ENCODE measurements at places on chromosomes 7 and 10.

DNA sequence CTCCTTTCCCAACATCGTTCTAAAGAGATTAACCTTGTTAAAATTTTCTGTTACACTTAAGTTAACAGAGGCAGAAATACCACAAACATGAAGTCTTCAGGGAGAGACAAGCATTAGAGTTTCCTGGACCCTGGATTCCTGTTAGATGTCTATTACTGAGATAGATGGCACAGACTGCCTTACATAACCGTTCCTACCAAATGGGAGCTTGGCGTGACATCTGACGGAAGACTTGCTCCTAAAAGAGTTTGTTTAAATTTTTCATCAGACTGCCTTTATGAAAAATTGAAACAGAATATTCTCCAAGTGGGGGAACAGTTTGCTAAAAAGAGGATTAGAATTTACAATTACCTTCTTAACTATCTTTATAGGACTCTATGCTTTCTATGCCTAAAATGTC, 22.7 kb downstream of the ANK3 start:
- DNase-seq: no peak

- no peak for DNase-seq
Measured at GRCh38 chr10:6400821-6401465, 179.1 kb downstream of the PRKCQ start.

DNA sequence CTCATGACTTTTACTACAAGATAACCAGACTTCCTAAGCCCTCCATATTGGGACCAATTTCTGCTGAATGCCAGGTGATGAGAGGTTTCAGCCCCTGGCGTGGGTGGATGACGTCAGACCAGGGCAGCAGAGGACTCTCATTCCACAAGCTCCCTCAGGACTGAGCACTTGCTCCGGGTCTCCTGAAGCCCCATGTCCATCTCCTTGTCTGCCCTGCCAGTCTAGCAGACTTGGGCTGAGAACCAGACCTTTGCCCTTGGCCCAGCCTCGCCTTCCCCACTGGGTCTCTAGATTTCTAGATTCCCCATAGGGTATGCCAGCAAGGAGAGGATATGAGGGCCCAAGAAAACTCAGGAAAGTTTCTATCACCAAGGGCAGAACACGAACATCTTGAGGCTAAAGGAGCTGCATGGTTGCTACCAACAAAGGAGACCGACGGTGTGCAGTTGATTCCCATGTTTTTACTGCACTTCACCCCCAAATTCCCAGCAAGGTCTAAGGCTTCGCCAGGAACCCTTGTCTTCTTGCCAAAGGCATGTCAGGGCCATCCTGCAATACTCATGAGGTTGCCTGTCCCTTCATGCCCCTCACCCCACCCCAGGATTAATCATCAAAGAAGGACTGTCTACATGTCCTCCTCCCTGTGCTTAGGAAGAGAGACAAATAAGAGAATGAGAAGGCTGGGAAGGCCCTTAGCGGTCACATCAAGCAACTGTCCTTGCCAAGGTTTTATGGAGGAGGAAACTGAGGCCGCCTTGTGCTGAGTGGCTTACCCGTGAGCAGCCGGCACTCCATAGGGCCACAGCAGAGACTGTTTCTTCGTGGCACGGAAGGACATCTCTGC, 96.5 kb upstream of the MACROH2A2 start:
- DNase-seq: no peak

GRCh38 chr10:100327007-100327717, 2.9 kb downstream of the PKD2L1 start:
- DNase-seq: no peak

- DNase-seq: no peak
Measured at GRCh38 chr7:133854739-133855138, 272.4 kb upstream of the LRGUK start.

- DNase-seq: no peak
Measured at GRCh38 chr7:6640246-6640721, 3.2 kb downstream of the ZNF316 start.

DNA sequence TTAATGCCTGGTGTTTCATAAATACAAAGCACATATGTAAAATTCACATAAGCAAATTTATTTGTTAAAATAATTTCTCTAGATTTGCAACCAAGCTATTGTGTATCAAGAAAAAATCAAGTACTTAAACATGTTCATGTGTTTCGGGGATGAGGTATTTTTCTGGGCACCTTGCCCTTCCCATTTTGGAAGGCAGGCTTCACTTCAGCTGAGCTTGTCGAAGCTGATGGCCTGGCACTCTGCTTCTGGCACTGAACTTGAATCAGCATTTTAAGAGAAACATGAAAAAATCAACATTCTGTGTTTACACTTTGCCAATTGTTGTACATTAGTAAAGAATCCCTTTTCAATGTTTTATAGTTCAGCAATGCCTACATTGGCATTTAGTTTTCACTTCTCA, 179.1 kb upstream of the STEAP4 start:
- DNase-seq: no peak

DNA sequence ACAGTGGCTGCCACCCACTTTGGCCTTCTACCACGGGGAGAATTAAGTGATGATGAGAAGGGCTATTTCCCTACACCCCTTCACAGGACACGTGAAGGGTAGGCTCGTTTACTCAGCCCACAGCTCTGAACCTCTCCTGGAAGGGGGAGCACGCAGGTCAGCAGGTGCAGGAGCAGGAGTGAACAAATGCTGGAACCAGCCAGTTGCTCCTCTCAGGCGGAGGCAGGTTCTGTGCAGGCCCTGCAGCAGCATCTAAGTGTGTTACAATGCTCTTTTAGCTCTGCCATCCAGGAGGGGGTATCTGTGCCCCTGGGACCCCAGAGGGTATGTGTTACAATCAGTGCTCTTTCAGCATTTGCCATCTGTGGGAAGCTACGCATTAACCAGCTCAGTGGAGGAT, 61.2 kb downstream of the AHR start:
- no peak for DNase-seq

- no peak for DNase-seq
Measured at GRCh38 chr10:48284002-48284546, 9.6 kb upstream of the FRMPD2 start.

DNA sequence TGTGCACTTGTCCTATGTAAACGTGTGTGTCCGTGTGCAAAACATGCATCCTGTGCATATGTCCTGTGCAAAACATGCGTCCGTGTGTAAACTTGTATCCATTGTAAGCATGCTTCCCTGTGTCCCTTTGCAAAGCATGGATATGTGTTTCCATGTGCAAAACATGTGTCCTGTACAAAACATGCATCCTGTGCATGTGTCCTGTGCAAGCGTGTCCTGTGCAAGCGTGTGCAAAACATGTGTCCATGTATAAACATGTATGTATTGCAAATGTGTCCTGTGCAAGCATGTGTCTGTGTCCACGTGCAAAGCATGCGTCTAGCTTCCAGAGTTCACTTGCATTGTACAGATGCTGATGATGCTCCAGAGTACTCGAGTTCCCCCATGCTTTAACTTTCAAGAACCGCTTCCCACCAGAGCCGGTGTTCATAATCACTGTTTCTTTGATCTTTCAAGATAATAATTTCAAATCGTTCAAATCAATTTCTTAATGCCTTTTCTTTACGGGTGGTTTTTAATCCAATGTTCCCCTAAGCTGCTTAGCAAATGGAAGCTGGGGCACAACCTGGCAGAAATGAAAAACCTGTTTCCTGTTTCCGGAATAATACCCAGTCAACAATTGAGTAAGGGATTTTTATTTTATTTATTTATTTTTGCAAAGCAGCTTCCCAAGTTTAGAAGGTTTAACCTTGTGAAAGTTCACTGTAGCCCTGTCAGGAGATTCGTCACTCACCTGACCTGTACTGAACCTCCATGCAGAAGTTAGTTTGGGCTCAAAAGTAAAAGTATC, 641 bp upstream of the ASB13 start:
- DNase-seq: no peak

DNA sequence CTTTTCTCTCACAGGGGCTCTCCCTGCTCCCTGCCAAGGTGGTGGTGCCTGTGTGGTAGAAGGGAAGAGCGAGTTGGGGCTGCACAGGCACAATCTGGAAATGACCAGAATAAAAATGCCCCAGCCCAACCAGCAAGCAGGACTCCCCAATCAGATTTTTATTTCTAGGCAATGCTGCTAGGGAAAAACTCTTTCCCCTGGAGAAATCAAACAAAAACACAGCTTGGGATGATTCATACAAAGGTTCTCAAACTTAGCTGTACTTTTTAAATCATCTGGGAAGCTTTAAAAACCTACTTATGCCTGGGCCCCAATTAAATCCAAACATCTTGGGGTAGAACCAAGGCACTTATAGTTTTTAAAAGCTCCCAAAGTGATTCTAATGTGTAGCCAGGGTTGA, 243.2 kb downstream of the HTR7 start:
- no peak for DNase-seq

- DNase-seq: no peak
Measured at GRCh38 chr7:130473289-130473688, 18.6 kb upstream of the MEST start.

GRCh38 chr7:91880016-91880412, 488 bp downstream of the MTERF1 start:
- DNase-seq: no peak

- no peak for DNase-seq
Measured at GRCh38 chr10:129140921-129141885, 325.8 kb upstream of the MGMT start.

DNA sequence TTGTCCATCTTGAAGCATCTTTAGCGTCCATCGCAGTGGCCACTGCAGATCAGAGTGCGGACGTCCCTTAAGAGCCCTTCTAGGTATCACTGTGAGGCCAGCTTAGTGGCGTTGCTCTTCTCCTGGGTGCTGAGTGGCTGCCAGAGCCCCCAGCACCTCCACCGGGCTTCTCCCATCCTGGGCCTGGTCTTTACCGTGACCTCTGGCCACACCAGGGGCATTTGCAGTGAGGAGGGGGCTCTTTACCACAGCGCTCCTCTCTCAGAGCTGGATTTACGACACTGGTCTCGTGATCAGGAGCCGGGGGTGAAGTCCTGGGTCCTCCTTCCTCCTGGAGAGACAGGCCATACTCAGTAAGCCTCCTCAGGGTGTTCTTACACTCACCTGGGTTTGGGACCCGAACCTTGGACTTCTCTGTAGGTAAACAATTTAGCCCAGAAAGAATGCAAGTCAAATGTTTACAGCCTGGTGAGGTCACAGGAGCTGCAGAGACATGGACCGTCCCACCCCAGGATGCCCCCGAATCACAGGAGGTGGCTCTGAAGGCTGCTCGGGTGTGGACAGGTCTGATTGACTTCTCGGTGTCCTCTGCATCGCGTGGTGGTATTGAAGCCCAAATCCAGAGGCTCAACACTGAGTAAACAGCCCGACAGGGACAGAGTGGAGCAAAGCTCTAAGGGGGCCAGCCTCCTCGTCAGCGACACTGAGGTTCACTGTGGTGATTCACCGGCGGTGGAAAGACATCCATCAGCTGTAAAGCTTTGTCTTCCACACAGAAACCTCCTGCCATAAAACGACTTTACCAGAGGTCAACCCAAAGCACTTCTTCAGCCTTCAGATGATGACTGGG, 33.0 kb downstream of the JAKMIP3 start:
- no peak for DNase-seq

DNA sequence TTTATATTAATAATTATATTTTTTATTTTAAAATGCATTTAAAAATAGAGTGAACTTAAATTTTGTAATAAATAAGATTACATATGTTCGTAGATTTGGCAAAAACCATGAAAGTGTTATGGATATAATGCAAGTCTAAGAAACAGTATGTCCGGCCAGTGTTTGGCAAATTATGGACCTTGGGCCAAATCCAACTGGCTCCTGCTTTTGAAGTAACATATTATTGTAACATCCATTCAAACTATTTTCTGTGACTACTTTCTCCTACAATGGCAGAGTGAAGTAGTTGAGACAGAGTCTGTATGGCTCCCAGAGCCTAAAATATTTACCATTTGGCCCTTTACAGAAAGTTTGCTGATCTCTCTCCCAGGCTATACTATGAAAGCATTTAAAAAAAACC, 38.9 kb downstream of the TMEM229A start:
- no peak for DNase-seq

GRCh38 chr7:138670594-138670993, 30.6 kb downstream of the SVOPL start:
- no peak for DNase-seq

GRCh38 chr7:30659312-30659711, 22.9 kb downstream of the CRHR2 start:
- DNase-seq: no peak

DNA sequence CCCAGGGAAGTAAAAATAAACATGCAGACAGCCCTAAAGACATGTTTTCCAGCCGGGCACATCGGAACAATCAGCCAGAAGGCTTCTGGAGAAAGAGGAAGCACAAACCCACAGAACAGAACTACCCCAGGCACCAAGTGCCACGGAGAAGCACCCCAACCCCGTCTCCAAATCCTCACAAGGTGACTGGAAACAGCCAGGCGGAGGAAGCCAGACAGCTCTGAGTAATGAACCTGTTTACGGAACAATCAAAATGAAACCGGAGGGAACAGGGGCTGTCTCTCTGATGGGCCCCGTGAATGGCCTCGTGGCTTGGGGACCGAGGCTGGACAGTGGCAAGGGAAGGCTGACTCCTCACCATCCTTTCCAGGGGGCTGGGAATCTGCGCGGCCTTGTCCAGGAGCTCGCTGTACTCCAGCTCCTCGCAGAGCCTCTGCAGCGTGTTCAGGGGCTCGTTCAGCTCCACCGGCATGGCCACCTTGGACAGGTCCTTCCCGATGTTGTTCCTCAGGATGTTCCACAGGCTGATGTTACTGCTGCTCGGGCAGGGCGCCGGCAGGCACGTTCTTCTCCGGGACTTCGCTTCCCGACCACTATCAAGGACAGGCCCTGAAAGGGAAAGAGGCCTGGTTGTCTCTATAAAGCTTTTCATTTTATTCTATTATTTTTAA, 77.0 kb upstream of the GSDME start:
- no peak for DNase-seq

DNA sequence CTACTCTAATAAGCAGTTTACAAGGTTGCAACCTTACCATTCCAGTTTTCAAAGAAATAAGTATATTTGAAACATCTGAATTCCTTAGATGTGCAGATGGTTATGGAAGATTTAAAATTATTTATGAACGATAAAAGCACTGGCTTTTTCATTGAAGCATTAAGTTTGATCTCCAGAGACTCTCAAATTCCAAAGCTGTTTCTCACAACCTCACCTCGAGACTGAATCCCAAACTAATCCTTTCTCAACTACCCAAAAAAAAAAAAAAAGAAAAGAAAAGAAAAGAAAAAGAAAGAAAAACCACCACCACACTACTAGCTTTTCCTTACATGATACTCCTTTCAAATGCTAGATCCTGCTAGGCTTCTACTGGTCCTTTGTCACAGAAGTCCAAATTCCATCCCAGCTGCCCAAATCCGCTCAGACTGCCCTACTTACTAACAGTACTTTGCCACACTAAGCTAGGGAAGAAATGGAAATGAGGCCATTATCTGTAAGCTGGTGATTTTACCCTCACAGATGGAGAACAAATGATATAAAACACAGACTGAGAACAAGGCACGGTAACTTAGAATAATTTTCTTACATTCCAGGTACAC, 100.6 kb upstream of the CDK1 start:
- no peak for DNase-seq

Measured in central memory CD4-positive, alpha-beta T cell (primary cell).